Fibroblast of the aortic adventitia (primary cell): ENCODE measurements at places on chromosomes 6 and 20.

DNA sequence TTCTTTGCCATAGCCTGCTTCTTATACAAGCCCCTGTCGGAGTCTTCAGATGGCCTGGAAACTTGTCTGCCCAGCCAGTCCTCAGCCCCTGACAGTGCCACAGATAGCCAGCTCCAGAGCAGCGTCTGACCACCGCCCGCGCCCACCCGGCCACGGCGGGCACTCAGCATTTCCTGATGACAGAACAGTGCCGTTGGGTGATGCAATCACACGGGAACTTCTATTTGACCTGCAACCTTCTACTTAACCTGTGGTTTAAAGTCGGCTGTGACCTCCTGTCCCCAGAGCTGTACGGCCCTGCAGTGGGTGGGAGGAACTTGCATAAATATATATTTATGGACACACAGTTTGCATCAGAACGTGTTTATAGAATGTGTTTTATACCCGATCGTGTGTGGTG, 29.5 kb downstream of the SLCO4A1 start:
- no peak for DNase-seq

DNA sequence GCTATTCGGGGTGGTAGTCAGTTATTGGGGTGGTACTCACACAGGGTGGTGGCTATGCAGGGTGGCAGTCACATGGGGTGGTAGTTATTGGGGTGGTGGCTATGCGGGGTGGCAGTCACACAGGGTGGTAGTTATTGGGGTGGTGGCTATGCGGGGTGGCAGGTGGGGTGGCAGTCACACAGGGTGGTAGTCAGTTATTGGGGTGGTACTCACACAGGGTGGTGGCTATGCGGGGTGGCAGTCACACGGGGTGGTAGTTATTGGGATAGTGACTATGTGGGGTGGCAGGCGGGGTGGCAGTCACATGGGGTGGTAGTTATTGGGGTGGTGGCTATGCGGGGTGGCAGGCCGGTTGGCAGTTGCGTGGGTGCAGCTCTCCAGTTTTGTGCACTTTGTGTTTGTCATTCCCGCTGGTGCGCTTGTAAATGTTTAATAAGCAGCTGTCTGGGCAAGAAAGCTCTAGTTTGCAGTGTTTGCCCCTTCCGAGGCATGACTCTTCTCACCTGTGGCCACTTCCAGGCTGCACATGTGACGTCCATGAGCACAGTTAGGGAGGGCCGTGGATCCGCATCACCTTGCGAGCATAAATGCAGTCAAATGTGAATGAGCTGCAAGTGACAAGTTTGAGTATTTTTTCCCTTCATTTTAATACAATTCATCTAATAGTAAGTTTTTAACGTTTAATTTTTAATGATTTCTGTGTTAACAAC, 219.0 kb upstream of the CST7 start:
- no peak for DNase-seq

GRCh38 chr6:146980900-146981329, 223.3 kb upstream of the STXBP5 start:
- no peak for DNase-seq

- DNase-seq: peak; percentile 57
Observed at GRCh38 chr6:130425537-130425936, 59.7 kb downstream of the TMEM200A start.

DNA sequence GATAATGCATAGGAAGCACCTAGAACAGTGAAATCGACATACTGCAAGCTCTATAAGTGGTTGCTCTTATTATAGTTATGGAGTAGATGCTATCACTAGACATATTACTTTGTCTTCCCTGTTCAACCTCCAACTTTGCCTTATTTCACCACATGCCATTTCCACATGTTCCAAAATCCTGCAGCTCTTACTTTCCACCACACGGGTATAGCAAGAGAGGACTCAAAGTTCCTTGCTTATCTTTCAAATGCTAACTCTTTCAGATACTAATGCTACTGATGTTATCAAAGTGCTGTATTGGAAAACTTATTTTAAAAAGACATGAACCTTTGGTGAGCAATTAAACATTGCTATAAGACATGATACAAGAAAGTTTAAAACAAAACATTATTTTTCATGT, 1130.1 kb downstream of the HACE1 start:
- DNase-seq: no peak

GRCh38 chr20:20334489-20334888, 33.4 kb upstream of the INSM1 start:
- no peak for DNase-seq

DNA sequence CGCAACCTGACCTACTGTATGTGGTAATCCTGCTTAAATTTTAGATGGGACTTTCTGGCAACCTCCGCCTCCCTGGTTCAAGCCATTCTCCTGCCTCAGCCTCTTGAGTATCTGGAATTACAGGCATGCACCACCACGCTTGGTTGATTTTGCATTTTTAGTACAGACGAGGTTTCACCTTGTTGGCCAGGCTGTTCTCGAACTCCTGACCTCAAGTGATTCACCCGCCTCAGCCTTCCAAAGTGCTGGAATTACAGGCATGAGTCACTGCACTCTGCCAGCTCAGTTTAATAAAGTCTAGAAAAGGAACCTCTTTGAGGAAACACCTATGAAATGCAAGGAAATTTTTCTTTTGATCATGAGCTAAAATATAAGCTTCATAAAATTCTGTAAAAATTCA, 9.0 kb upstream of the PLCB4 start:
- DNase-seq: peak; percentile 46

GRCh38 chr6:47168180-47168579, 126.0 kb upstream of the ADGRF1 start:
- peak; percentile 98 for DNase-seq

GRCh38 chr6:90586546-90586835, 381 bp downstream of the MAP3K7 start:
- no peak for DNase-seq

DNA sequence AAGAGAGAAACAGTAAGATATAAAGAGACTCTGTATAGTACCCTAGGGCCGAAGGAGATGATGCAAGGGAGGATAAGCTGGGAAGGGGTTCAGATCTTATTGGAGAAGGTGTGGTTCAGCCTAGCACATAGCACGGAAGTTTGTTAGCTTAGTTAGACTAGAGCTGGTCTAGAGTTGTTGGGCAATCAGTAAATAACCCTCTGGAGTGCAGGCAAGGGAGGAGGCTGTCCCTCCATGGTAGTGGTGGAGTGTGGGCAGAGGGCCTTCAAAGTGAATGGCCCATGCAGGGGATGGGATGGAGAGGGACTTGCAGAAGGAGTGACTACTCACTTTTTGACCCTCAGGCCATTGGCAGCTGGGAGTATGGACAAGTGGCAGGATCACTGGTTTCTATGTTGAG, 20.0 kb downstream of the TULP4 start:
- no peak for DNase-seq

- DNase-seq: no peak
Observed at GRCh38 chr6:54899986-54900385, 53.4 kb downstream of the FAM83B start.

DNA sequence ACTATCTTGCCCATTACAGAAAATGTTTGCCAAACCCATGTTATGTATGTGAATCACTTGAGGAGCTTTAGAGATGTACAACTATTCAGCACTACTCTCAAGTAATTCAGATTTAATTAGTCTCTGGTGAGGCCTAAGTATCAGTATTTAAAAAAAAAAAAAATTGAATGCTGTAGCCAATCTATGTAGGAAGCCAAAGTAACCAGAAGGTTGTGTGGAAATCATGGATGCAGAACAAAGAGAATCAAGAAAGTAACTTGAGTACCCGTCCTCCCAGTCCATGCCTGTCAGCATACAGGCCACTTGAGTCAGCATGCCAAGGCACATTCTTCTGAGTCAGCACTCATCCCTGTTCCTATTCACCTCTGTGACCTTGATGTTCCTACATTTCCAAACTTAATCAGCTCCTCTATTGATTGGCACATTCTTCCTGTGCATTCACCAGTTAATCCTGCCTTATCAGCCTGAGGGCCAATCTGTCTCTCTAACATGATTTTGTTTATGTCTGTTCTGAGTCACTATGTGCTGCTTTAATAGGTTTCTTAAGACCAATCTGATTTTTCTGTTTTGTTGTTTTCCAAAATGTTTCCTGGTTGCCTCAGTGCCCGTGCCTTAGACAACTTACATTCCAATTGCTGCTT, 165.6 kb downstream of the KCNQ5 start:
- DNase-seq: peak; percentile 92

DNA sequence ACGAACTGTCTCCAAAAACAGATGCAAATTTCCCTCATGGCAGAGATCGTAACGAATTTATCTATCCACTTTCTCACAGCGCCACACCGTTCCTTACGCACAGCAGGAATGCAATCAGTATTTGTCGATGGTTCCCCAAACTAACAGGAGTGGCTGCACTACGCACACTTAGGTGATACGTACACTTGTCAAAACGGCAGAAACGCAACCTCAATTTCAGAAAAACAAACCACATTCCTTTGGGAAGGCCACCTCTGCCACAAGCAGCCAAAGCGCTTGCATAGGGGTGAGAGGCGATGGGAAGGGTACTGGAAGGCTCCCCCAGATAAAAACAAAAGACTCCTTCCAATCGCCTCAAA, 638 bp downstream of the MDN1 start:
- DNase-seq: peak; percentile 47

- DNase-seq: no peak
Observed at GRCh38 chr6:5247201-5247600, 13.5 kb downstream of the LYRM4 start.

GRCh38 chr6:6405997-6406714, 85.7 kb upstream of the F13A1 start:
- no peak for DNase-seq

DNA sequence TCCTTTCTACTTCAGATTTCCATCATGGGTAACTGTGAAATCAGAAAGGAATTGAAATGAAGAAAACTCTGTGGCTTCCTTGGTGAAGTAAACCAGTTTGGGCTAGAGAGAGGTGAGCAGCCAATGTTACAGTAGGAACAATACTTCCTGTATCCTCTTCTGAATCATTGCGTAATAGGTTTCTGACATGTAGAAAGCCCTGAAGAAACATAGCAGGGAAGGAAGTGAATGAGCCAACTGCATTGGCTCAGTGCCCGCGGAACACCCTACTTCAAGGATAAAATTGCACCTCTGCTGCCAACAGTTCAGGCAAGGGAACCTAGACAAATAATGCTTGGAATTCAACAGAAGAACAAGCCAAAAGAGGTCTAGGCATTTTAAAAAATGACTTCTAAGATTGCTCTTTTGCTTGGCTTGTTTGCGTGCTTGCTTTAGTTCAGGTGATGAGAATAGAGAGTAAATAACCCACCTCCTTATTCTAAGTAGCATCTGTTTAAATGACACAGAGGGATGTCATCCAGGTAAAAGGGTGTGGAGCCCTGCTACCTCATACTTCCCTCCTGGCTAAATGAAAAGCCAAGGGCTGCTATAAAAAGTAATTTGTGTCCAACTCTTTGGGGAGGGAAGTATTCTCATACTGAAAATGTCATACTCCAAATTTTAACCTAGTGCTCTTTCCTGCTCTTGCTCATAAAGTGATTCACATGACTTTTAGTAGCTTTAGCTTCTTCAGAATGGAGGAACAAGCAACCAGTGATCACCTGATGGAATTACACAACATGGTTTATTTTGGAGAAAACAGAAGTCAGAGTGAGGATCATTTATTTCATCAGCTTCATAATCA, 30.0 kb upstream of the AKIRIN2 start:
- peak; percentile 100 for DNase-seq

- DNase-seq: no peak
Observed at GRCh38 chr20:42836339-42836738, 353.4 kb downstream of the PTPRT start.

DNA sequence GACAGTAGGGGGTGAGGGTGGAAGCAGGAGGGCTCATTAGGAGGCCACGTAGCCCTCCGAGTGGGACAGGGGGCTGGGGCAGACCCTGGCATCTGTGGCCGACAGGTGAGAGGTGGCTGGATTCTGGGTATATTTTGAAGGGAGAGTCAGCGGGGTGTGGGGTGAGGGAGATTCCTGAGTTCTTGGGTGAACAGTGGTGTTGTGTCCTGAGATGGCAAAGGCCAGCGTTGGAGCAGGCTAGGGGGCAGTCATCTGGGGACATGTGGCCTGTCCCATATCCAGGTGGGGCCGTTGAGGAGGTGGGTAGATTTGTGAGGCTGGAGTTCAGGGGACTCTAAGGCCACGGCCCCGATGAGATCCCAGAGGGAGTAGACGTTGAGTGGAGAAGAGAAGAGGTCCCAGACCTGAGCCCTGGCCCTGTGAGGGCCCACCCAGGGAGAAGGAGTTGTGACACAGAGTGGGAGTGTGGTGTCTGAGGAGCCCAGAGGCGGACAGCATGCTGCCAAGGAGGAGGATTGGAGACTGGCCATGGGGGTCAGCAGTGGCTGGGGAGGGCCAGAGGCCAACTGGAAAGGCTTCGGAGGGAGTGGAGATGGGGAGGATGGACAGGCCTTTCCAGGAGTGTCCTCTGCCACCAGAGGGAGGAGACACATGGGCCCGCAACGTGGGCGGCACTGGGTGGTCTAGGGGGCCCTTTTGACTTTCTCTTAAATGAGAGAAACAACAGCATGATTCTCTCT, 19.6 kb downstream of the PACSIN1 start:
- no peak for DNase-seq

DNA sequence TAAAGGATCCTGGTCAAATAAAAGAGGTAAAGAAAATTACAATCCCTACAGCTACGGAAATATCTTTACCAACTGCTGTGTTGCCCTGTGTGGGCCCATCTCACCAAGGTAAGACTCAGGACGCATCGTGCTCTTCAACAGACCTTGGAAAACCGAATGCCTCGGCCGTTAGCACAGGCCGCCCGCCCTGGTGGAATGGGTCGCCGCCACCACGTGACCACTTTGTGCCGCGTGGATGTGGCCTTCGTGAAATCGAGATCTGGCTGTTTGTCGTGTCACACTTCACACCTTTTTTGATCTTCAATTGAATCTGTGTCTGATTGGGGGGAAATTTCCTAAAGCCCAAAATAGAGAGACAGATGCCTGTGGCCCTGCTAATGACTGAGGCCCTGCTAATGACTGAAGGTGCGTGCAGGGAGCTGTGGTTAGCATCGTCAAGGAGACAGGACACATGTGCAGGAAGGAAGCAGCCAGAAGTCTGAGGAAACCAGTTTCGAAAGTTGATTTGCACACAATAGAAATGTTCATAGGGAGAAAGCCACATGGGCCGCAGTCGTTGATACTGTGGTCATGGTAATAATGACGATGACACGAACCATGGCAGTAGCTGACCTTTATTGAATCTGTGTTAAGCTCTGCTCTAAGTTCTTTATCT, 175.7 kb upstream of the SNX9 start:
- no peak for DNase-seq

DNA sequence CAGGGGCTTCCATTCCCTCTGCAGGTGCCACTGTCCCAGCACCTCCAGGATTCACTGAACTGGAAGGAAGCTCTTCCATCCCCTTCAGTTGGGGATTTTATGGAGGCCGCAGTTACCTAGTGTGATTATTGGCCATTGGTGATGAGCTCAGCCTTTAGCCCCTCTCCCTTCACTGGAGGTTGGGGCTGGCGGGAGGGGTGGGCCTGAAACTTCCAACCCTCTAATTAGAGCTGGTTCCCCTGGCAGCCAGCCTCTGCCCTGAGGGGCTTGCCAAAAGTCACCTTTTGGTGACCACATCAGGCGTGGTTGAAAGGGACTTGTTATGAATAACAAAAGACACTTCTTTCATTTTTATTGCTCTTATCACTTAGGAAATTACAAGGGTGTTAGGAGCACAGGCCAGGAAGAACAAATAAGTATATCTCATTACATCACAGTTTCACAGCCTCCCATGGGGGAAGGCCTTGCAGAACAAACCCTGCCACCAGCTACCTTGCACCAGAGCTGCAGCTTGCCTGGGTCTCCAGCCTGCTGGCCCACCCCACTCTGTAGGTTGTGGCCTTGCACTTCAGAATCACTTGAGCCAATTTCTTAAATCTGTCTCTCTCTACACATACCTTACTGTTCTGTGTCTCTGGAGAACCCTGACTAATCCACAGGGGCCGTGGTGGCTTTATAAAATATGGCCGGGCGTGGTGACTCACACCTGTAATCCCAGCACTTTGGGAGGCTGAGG, 5.0 kb downstream of the PYGB start:
- no peak for DNase-seq

- DNase-seq: no peak
Observed at GRCh38 chr6:28693751-28694443, 168.2 kb downstream of the GPX5 start.
